ACHN (cell line): ENCODE measurements at places on chromosomes 7 and 10.
A peak's percentile ranks its signal among the peaks of the same experiment; 100 is the strongest.

DNA sequence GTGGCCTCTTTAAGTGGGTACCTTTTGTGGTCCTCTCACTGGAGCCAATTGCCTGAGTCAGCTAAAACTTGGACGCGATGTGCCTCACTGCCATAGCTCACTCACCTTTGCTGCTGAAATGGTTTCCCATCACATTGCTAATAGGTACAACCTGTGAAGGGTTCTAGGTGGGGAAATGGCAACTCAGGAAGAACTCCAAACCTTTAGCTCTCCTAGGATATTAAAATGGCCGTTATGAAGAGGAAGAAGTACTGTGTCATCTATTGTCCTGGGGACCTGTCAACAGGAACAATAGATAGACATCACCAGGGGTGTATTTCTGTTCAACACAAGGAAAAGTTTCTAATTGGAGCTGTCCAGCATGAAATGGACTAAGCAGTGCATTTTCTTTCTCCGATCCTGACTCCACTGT, 1.2 kb upstream of the ZNF655 start:
- DNase-seq = peak; percentile 21

GRCh38 chr7:17244786-17245185, 53.7 kb upstream of the AHR start:
- DNase-seq = no peak

- no peak for DNase-seq
Observed at GRCh38 chr7:38558761-38559345, 72.3 kb downstream of the AMPH start.

- no peak for DNase-seq
Observed at GRCh38 chr10:110973400-110973799, 54.0 kb downstream of the SHOC2 start.

DNA sequence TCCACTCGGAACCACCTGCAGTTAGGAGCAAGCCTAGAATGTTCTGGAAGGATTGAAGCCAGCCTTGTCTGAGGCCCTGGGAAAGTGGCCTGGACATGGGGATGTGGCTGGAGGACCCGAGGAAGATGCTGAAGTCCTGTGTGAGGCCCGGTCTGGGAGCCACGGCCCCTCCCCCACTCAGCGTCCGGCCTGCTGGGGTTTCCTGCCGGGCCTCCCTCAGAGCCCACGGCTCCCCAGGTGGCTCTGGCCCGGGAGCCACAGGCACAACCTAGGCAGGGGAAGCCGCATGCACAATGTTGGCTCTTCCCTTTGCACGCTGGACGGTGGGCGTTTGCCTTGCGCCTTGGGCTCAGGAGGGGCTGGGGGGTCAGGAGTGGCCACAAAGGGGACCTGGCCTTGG, 39.0 kb downstream of the UNCX start:
- DNase-seq = no peak

GRCh38 chr10:34696423-34696822, 118.7 kb downstream of the PARD3 start:
- peak; percentile 79 for DNase-seq

DNA sequence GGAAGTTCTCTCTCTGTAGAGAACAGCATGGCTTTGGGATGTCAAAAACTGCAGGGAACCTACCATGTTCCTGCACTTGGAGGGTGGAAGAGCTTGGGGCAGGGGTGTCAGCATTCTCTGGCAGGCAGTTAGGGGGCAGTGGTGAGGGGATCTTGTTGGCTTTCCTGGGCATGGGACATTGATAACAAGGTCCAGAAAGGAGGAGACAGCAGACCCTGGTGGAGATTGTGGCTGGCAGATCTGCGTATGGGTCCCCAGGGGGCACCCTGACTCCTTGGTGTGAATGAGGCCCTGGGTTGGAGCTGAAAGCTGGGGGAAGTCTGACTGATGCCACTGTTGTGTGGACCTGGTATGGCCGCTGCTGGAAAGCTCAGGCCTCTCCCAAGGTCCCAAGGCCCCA, 22.9 kb upstream of the CAMK2B start:
- DNase-seq = peak; percentile 71
